EH (cell line): ENCODE measurements at places on chromosomes 1 and 21.

DNA sequence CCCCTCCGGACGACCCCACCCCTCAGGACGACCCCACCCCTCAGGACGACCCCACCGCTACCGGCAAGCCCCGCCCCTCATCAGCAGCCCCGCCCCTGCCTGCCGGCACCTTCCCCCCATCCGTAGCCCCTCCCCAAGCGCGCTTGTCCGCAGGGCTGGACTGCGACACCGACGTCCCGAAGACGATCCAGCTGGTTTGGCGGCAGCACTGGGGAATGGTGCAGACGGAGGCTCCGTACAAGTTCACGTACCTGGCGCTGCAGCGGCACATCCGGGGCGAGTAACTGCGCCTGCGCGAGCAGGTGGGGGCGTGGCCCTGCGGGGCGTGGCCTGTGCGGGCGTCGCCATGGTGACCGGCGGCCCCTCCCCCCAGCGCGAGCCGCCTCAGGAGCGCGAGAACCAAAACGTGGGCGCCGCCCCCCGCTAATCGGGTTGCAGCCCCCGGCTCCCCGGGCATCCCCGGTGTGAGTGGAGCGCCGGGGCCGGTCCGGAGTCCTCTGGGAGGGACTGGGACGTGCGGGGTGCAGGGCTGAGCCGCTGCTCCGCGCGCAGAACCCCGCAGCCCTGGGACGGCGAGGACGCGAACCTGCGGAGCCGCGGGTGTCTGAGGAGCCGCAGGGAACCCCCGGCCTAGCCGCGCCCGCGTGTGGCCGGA, 4.9 kb downstream of the RNF223 start:
- peak; percentile 61 for DNase-seq

DNA sequence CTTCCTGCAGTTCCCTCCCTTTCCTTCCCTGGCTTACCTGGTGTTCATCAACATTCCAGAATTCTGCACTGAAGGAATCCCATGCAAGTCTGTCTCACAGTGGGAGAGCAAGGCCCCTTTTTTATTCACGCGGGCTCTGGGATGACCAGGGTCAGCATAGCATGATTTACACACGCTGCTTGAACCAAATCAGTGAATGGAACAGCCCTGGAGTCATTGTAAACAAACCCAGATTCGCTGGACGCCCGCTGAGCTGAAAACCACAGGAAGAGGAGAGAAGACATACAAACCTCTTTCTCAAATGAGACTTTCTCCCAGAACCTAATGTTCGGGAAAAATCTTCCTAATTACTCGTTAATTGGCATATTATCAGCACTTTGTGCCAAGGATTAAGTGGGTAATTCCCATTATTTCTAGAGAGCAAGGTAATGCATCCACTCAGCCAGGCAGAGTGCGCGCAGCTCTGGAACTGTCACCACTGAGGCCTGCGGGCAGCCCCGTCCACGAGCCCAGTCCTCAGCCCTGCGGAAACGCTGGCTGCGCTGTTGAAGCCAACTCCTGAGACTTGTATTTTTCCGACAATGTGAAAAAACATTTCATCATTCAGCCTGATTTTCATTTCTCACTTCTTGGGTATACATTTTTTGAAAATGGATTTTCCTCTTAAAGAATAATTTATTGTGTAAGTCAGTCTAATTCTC, 140.0 kb downstream of the ETS2 start:
- peak; percentile 65 for DNase-seq

DNA sequence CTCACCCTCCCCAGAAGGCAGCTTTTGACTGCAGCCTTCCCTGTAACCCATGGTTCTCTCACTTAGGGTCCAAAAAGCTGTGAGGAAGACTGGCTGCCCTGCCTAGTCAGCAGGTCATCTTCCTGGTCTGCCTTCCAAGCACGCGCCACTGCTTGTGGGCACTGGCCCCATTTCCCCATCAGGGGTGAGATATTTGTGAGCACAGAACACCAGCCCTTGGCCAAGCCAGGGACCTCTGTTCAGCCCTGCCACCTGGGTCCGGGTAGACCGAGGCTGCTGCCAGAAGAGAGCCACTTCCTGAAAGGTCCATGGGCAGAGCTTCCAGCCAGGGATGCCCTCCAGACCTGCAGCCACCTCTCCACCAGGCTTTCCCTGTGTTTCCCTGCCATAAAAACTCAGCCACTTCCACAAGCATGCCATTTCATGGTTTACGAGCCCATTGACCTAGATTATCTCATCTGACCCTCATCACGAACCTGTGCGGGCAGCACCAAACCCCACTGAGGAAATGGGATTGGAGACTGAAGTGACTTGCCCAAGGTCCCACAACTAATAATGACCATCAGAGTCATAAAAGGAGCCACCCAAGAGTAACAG, 40.5 kb downstream of the GLIS1 start:
- DNase-seq, result no peak

DNA sequence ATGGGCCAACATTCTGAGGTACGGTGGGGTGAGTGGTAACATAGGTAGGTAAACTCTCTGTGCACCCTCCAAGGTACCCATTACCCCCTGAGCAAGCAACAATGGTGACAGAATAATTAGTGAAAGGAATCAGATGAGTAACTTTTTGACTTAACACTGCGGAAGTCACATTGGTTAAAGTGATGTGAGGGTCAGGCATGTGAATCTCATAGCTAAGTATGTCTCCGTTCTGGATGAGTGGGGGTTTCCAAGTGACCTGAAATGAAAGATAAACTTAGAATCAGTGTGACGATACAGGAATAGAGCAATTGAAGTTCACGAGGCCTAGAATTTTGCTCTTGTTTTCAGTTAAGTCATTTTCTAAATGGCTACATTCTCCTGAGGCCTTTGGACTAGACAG, 311.7 kb downstream of the KCTD3 start:
- DNase-seq, result no peak

DNA sequence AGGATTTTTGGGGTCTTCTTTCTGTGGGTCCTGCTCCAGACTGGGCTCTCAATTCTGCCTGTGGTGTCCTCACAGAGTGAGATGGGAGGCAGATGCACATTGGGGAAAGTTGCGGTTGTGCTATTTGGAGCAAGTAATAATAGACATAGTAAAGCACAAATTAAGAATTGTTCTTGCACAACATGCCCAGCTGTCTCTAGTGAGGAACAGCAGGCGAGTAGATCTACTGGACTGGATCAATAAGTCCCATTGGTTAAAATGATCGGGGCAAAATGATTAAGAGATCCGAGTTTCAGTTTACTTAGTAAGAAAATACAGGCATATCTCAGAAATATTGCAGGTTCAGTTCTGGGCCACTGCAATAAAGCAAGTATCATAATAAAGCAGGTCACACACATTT, 448.3 kb upstream of the PROX1 start:
- no peak for DNase-seq

DNA sequence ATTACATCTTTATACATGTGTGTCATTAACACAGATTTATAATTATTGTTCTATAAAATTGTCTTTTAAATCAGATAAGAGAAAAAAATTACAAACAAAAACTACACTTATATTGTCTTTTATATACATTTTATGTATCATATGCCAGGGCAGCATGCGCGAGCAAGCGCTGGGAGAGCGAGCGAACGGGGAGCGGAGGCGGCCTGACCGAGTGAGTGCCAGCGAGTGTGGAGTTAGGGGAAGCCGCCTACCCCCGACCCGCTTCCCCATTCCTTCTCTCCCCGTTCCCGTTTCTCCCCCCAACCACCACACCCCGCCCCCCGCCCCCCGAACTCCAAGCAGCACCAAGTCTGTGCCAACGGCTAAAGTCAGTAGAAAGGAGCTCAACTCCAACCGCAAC, 23.0 kb upstream of the SLAMF1 start:
- DNase-seq, result no peak

DNA sequence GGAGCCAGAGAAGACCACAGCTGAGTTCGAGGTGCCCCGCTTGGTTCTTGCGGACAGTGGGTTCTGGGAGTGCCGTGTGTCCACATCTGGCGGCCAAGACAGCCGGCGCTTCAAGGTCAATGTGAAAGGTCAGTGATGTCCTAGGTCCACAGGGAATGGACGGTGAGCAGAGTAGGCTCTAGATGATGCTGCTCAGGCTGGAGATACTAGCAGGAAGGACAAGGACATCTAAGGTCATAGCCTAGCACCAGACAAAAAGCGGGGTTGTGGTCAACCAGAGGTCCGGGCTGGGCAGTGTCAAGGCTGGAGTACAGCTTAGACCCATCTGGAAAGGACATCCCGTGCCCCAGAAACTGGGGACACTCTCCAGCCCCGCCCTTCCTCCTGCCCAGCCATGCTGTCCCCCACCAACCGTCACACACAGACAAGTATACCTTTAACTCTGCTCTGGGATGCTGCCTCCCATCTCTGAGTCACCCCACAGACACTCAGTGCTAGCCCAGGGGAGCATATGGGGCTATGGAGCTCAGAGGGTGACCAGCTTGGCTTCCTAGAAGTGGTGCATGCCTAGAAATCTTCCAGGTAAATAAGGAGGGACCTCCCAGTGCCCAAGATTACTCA, 8.7 kb downstream of the TIE1 start:
- DNase-seq, result peak; percentile 32
